ENCODE measurements at places on chromosomes 16 and 17. TPM values are rescaled to one million over a fixed set of nuclear protein-coding genes. Genes with fewer than 3 reads are reported as not detected.

DNA sequence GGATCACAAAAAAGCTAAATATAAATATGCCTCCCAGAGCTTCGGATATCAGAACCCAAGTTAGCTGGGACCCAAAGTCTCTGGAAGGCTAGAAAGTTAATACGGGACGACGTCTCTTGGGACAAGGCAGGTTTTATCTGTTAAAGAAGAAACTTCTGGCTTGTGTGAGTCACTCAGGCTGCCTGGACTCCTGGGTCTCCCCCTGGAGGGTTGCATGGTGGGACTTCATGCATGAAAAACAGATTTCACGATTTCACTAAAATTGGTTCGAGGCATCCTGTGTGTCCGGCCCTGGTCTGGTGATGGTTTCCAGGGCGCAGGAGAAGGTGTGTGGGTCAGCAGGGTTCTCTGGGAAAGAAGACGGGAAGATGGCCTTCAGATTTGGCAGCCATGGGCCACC is 47.0 kb downstream of the COX4I1 start:
- no peaks in the 10 kb centered on the region for H3K4me1 ChIP-seq
- no peak overlapping the region for H3K27ac ChIP-seq
- DNase-seq: no peak
- H3K4me3 ChIP-seq: no peak overlapping the region
- H3K36me3 ChIP-seq: no peaks in the 10 kb centered on the region
- peaks cover 48% of the 10 kb centered on the region for H3K27me3 ChIP-seq

NUDT21 gene
- 231 TPM for total RNA-seq

SPN gene
- not detected for total RNA-seq

DRC3 gene
- 1.0 TPM for total RNA-seq

GRCh38 chr16:21283521-21284289 is 5.6 kb upstream of the CRYM start:
- peaks cover 80% of the 10 kb centered on the region for H3K27me3 ChIP-seq
- peak; percentile 31 for DNase-seq
- H3K4me3 ChIP-seq: peak overlapping the region; percentile 37
- no peaks in the 10 kb centered on the region for H3K4me1 ChIP-seq

DNA sequence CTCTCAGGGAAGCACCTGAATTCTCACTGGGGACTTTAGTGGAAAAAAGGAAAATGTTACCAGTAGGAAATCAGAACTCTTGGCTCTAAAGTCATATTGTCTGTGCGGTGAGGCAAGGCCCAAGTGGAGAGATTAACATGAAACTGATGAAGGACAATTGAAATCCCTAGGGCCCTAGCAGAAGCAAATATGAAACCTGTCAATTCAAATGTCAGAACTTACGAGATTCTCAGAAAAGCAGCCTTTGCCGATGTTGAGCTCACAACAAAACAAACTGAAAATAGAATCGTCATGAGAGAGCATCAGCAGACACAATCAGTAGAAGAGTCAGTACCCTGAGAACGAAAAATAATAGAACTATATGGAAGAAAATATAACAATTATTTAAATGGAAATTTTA is 108.8 kb downstream of the ELAC2 start:
- DNase-seq: no peak
- H3K27me3 ChIP-seq: peaks cover 19% of the 10 kb centered on the region
- H3K27ac ChIP-seq: no peak overlapping the region
- no peak overlapping the region for H3K4me3 ChIP-seq
- no peaks in the 10 kb centered on the region for H3K36me3 ChIP-seq

- H3K36me3 ChIP-seq: no peaks in the 10 kb centered on the region
- H3K27me3 ChIP-seq: no peaks in the 10 kb centered on the region
- H3K4me1 ChIP-seq: no peaks in the 10 kb centered on the region
- H3K4me3 ChIP-seq: no peak overlapping the region
- no peak overlapping the region for H3K27ac ChIP-seq
Measured at GRCh38 chr17:4777969-4778760, 6.5 kb downstream of the TM4SF5 start.

GHDC gene
- total RNA-seq: 3.7 TPM

PRSS8 gene
- not detected for total RNA-seq

ANKRD40CL gene
- not detected for total RNA-seq

DNA sequence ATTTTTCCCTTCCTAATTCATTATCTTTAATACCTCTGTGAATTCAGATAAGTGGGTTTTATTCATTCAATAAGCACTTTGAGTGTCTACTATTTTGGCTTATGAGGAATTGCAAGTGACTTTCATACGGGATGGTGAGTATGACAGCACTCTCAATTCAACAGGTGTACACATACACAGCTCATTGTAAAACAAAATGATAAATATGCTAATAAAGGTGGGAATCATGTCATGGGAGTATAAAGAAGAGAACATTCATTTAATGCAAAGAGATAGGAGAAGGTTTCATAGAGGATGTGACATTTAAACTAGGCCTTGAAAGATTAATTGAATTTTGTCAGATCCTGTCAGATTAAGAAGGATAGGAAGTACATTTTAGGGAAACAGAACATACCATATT is 19.4 kb downstream of the NACA2 start:
- H3K4me1 ChIP-seq: no peaks in the 10 kb centered on the region
- H3K4me3 ChIP-seq: no peak overlapping the region
- H3K27ac ChIP-seq: no peak overlapping the region
- H3K27me3 ChIP-seq: no peaks in the 10 kb centered on the region
- H3K36me3 ChIP-seq: no peaks in the 10 kb centered on the region
- no peak for DNase-seq

DNA sequence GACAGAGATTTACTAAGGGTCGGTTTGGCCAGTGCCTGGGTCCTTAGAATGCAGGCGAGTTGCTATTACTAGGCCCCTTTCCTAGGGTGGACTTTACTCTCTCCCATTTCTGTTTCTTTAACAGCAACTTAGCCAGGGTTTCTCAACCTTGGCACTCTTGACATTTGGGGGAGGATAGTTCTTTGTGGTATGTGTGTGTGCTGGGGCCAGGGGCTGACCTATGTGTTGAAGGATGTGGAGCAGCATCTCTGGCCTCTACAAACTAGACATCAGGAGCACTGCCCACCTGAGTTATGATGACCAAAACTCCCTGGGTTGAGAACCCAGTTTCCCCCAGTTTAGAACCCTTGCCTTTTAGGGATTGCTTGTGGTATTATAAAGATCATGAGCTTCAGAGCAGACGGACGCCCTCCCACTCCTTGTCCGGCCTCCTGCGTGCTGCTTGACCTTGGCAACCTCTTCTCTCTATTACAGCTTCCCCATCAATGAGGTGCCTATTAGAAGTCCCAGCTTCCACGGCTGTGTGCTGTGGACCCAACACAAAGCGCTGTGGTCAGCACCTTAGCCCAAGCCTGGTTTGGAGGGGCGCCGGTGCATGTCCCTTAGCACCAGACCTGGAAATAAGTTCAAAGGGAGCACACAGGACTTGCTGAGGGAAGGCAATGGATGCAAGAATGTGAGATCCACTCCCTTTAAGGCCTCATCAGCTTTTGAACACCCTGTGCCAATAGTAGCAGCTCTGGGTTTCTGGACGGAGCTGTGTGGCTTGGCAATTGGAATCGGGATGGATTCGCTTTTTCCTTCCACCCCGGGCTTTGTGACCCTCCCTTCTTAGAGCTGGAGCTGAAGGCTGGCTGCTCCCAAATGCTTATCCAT is 239.2 kb upstream of the MAF start:
- peaks cover 27% of the 10 kb centered on the region for H3K27me3 ChIP-seq
- H3K36me3 ChIP-seq: no peaks in the 10 kb centered on the region
- no peaks in the 10 kb centered on the region for H3K4me1 ChIP-seq
- no peak overlapping the region for H3K27ac ChIP-seq
- no peak overlapping the region for H3K4me3 ChIP-seq

DNA sequence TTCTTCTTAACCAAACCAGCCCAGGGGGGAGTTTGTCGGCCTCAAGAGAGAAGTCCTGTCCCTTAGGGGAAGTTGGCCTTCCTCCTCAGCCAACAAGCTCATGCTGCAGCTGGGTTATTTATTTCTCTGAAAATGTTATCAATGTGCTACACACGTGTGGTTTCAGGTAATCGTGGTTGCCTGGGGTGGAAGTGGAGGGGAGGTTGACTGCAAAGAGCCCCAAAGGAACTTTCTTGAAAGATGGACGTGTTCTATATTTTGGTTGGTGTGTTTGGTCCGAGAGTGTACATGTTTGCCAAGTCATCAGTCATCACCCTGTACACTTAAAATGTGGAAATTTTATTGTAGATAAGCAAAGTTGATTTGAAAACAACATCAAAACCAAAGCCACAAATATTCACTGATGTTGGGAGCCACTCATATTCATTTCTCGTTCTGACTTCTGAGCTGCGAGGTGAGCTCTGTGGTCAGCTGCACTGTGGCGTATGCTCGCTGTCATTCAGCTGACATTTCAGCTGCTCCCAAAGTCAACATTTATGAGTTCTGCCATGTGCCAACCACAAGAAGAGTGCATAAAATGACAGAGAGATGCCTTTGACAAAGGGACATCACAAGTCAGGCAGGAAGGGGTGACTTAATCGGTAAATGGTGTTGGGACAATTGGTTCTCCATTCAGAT is 26.5 kb upstream of the ADGRG1 start:
- DNase-seq: no peak
- H3K4me3 ChIP-seq: no peak overlapping the region
- H3K27ac ChIP-seq: no peak overlapping the region
- no peaks in the 10 kb centered on the region for H3K27me3 ChIP-seq

- H3K27me3 ChIP-seq: no peaks in the 10 kb centered on the region
- H3K36me3 ChIP-seq: no peaks in the 10 kb centered on the region
- no peak overlapping the region for H3K4me3 ChIP-seq
Measured at GRCh38 chr17:33152783-33153182, 140.3 kb downstream of the ASIC2 start.

PDE6G gene
- 0.43 TPM for total RNA-seq

DNA sequence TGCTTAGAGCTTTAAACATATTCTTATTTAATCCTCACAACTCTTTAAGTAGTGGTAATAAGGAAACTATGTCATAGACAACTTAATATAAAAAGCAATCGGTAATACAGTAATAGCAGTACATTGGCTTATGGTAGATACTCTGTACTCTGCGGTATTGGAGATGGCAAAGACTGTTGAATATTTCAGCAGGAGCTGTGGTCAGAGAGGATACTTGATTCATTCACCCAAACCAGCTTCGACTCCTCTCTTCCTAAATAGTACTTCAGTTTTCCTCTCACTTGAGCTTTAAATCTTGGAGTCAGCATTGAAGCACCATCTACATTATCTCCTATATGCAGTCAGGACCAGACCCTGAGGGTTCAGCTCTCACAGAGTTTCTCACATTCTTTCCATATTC is 169.3 kb downstream of the CYB561 start:
- no peak overlapping the region for H3K27ac ChIP-seq
- H3K36me3 ChIP-seq: no peaks in the 10 kb centered on the region
- DNase-seq: no peak
- H3K27me3 ChIP-seq: no peaks in the 10 kb centered on the region
- H3K4me1 ChIP-seq: peaks cover 8% of the 10 kb centered on the region
- no peak overlapping the region for H3K4me3 ChIP-seq

SLC4A1 gene
- not detected for total RNA-seq

TEKT1 gene
- total RNA-seq: not detected

TCAP gene
- 0.54 TPM for total RNA-seq

GRCh38 chr16:52050418-52050817 is 496.5 kb downstream of the TOX3 start:
- no peaks in the 10 kb centered on the region for H3K36me3 ChIP-seq
- no peak overlapping the region for H3K4me3 ChIP-seq
- no peak for DNase-seq
- H3K27ac ChIP-seq: no peak overlapping the region
- H3K27me3 ChIP-seq: peaks cover under 1% of the 10 kb centered on the region

FAM20A gene
- total RNA-seq: not detected

GRCh38 chr17:78674595-78675315 is 97.6 kb upstream of the DNAH17 start:
- no peak overlapping the region for H3K4me3 ChIP-seq
- no peak overlapping the region for H3K27ac ChIP-seq
- no peaks in the 10 kb centered on the region for H3K27me3 ChIP-seq
- no peaks in the 10 kb centered on the region for H3K4me1 ChIP-seq

DNA sequence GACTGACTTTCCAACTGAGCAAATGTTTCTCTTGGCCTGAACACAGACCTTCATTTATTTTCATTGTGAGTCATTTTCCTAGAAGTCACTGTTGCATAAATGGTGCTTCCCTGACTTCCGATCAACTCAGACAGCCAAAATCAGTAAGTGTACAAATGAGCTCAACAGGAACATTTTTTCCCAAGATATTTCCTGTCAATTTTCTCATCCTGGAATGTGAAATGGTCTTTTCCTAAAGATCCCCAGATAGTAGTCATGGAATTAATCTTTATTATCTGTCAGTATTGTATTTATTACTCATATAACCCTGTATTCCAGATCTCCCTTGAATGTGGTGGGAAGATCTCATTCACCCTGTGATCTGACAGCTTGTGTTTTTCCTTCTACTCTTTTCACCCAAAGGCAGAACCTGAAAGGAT is 360.3 kb upstream of the KIF2B start:
- H3K36me3 ChIP-seq: no peaks in the 10 kb centered on the region
- no peaks in the 10 kb centered on the region for H3K27me3 ChIP-seq
- no peak overlapping the region for H3K27ac ChIP-seq
- no peak overlapping the region for H3K4me3 ChIP-seq
- no peaks in the 10 kb centered on the region for H3K4me1 ChIP-seq

DNA sequence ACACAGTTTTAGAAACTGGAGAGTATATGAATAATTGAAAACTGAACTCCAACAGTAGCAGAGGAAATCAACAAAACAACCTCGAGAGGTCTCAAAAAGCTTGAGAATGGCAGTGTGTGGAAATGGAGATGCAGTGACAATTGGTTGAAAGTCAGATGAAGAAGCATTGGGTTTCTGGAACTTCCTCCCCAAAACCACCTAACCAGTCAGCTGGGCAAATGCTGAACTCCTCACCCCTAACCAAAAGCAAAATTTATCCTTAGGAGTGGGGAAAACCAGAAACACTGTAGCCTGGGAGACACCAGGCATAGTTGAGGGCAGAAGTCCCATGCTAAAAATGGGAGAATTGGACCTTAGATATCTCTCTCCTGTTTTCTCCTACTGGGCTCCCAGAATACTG is 109.9 kb downstream of the TANC2 start:
- no peak overlapping the region for H3K4me3 ChIP-seq
- H3K27me3 ChIP-seq: no peaks in the 10 kb centered on the region
- DNase-seq: no peak
- no peak overlapping the region for H3K27ac ChIP-seq

GRCh38 chr16:15874745-15875314 is 13.6 kb downstream of the CEP20 start:
- no peaks in the 10 kb centered on the region for H3K4me1 ChIP-seq
- H3K27ac ChIP-seq: no peak overlapping the region
- H3K36me3 ChIP-seq: peaks cover 3% of the 10 kb centered on the region
- DNase-seq: peak; percentile 64

Data from A673 (cell line).